ENCODE measurements at places on chromosomes 11 and 22. TPM values are rescaled to one million over a fixed set of nuclear protein-coding genes. Genes with fewer than 3 reads are reported as not detected.

- H3K4me3 ChIP-seq: no peak overlapping the region
- H3K27me3 ChIP-seq: no peaks in the 10 kb centered on the region
- no peak overlapping the region for H3K27ac ChIP-seq
- H3K4me1 ChIP-seq: no peaks in the 10 kb centered on the region
- no peaks in the 10 kb centered on the region for H3K36me3 ChIP-seq
Observed at GRCh38 chr11:19194620-19195308, 7.0 kb downstream of the CSRP3 start.

DNA sequence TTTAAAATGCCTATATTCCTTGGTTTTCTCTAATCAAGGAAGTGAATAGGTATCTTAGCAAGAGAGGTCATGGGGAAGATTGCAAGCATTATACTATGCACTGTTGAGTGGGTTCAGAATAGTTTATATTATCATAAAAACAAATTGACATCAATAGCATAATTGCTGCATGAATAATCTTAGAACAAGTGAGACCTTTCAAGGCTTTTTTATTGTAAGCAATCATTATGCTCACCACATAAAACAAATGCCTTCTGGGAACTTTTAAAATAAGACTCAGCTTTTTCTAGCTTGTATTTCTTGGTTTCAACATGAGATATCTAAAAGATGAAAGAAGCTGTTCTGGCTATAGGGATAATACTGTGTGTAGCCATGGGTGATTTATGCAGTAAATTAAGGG lies 135.6 kb upstream of the ZC3H12C start:
- no peaks in the 10 kb centered on the region for H3K36me3 ChIP-seq
- H3K4me3 ChIP-seq: no peak overlapping the region
- DNase-seq: no peak
- no peaks in the 10 kb centered on the region for H3K27me3 ChIP-seq

GRCh38 chr11:1401656-1402221 lies 12.0 kb downstream of the BRSK2 start:
- no peak overlapping the region for H3K27ac ChIP-seq
- H3K4me3 ChIP-seq: no peak overlapping the region
- H3K36me3 ChIP-seq: no peaks in the 10 kb centered on the region
- H3K4me1 ChIP-seq: no peaks in the 10 kb centered on the region

DNA sequence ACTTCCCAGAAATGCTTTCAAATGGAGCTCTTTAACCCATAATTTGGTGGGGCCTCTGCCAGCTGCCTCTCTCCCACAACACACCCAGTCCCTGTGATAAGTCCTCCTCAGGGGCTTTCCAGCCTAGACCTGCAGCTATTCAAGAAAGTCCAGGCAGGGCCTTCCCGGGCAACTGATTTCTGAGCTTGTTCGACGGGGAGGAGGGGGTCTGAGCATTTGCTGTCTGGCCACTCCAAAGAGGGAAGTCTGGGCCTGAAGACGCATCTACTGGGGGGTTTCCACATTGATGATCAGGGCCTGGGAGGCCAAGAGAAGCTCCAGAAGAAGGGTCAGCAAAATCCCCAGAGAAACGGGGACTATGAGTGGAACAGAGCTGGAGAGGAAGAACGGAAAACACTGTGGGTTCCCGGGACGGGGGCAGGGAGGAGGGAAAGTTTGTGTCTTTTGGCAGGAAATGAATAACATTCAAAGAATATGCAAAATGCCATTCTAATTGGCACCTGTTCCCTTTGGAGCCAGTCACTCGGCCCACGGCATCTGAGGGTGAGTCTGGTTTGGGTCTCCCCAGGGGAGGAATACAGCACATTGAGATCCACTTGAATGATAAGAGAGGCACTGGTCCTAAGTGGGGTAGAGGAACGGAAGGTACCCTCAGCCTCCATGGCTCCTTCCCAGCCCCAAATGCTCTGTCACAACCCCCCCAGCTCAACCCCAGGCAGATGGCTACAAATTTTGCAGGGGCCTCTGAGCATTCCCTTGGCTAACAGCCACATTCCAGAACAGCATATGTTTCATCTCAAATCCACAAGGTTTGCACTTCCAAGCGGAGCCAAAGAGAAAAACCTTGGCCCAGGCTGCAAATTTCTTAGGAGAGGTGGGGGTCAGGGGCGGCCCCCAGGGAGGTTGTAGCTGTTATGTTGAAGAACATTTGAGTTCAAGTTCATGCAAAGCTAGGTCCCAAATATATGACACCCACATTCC lies 72.0 kb downstream of the RPUSD4 start:
- no peaks in the 10 kb centered on the region for H3K4me1 ChIP-seq
- no peak for DNase-seq
- H3K4me3 ChIP-seq: no peak overlapping the region
- H3K27me3 ChIP-seq: no peaks in the 10 kb centered on the region
- H3K36me3 ChIP-seq: no peaks in the 10 kb centered on the region

DNA sequence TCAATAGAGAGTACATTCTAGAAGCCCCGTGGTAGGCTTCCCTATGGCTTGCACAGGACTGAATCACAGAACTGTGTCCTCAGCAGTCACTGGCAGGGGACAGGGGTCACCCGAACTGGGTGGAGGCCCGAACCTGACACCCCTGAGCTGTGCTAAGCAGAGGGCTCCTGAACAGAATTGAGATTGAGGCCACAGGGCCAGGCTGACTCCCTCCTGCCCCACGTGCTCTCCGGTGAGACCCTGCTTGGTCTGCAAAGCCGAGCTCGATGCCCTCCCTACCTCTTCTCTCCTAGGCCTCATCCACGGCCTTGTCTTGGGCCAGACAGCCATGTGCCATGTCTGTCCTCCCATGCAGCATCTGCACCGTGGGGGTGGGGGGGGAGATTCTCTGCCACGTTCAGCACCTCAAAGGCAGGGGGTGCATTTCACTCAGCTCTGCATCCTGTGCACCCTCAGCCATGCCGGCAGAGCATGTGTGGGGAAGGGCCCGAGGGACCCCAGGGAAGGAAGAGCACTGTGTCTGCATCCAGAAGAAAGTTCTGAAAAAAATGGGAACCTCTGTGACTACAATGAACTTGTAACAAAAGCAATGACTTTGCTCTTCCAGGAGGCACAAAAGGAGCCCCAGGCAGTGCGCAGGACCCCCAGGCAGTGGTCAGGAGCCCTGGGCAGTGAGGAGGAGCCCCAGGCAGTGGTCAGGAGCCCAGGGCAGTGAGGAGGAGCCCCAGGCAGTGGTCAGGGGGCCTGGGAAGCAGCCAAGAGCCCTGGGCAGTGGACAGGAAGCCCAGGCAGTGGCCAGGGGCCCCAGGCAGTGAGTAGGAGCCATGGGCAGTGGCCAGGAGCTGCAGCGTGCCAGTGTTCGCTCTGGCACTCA lies 76.7 kb upstream of the SEPTIN5 start:
- no peak overlapping the region for H3K27ac ChIP-seq
- H3K4me3 ChIP-seq: no peak overlapping the region
- H3K4me1 ChIP-seq: no peaks in the 10 kb centered on the region
- H3K36me3 ChIP-seq: no peaks in the 10 kb centered on the region
- DNase-seq: no peak
- no peaks in the 10 kb centered on the region for H3K27me3 ChIP-seq

DNA sequence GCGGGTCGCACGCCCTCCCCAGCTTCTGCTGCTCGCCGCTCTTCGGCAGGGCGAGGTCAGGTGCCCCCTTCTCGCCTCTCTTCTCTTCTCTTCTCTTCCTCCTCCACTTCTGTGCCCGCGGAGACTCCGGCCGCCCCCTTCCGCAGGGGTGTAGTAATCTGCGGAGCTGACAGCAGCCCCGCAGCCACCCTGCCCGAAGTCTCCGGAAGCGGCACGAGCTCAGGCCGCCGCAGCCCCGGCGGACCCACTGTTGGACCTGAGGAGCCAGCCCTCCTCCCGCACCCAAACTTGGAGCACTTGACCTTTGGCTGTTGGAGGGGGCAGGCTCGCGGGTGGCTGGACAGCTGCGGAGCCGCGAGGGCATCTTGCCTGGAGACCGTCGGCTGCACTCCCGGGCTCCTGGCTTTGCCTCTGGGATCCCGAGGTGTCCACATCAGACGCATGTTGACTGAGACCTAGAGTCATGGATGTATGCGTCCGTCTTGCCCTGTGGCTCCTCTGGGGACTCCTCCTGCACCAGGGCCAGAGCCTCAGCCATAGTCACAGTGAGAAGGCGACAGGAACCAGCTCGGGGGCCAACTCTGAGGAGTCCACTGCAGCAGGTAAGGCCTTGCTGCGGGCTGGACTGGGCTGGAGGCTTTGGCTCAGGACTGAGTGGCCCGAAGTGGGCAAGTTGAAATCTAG lies 486 bp downstream of the STIM1 start:
- peak overlapping the region; percentile 87 for H3K27ac ChIP-seq
- H3K4me1 ChIP-seq: peaks cover 24% of the 10 kb centered on the region
- H3K4me3 ChIP-seq: peak overlapping the region; percentile 63
- H3K36me3 ChIP-seq: no peaks in the 10 kb centered on the region

GRCh38 chr11:30165652-30166051 lies 65.2 kb upstream of the FSHB start:
- H3K36me3 ChIP-seq: no peaks in the 10 kb centered on the region
- no peak overlapping the region for H3K27ac ChIP-seq
- no peaks in the 10 kb centered on the region for H3K27me3 ChIP-seq
- no peak overlapping the region for H3K4me3 ChIP-seq
- H3K4me1 ChIP-seq: no peaks in the 10 kb centered on the region
- no peak for DNase-seq

DNA sequence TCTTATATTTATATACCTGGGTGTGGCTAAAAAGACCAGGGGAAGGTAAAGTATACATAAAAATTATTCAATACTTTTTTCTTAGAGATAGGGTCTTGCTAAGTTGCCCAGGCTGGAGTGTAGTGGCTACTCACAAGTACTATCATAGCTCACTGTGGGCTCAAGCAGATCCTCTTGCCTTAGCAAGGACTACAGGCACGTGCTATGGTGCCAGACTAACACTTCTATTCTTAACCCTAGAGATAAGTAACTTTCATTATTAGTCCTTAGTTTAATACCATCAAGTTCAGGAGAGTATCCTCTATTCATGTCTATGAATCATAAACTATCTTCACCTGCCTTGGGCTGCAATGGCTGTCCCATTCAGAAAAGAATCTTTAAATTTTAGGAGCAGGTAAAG lies 11.9 kb downstream of the FCHSD2 start:
- H3K4me3 ChIP-seq: no peak overlapping the region
- H3K27me3 ChIP-seq: no peaks in the 10 kb centered on the region
- H3K27ac ChIP-seq: no peak overlapping the region
- no peak for DNase-seq
- no peaks in the 10 kb centered on the region for H3K4me1 ChIP-seq

GRCh38 chr22:46815896-46816731 lies 53.7 kb downstream of the TBC1D22A start:
- H3K27me3 ChIP-seq: no peaks in the 10 kb centered on the region
- no peaks in the 10 kb centered on the region for H3K36me3 ChIP-seq
- DNase-seq: peak; percentile 38
- no peak overlapping the region for H3K27ac ChIP-seq
- H3K4me1 ChIP-seq: peaks cover 5% of the 10 kb centered on the region

DNA sequence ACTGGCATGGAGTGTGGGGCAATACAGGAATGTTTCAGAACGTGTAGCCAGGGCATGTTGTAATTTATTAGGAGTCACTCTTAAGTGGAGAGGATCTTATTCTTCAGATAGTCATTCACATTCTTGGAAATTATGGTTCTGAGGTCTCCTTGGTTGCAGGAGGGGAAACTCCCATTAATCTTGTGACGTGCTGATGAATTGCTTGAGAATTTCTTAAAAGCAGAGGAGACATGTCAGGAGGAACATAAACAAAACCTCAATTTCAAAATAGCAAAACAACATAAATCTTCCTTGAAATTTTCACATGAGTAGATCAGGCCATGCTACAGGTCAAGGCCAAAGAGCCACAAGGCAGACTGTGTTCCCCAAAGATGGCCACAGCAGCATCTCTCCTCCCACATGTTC lies 50.4 kb downstream of the ADM start:
- no peak overlapping the region for H3K4me3 ChIP-seq
- H3K4me1 ChIP-seq: no peaks in the 10 kb centered on the region
- H3K36me3 ChIP-seq: no peaks in the 10 kb centered on the region
- H3K27ac ChIP-seq: no peak overlapping the region

GRCh38 chr11:126914941-126915340 lies 85.6 kb downstream of the KIRREL3 start:
- H3K27me3 ChIP-seq: no peaks in the 10 kb centered on the region
- no peak overlapping the region for H3K27ac ChIP-seq
- no peak overlapping the region for H3K4me3 ChIP-seq
- no peaks in the 10 kb centered on the region for H3K4me1 ChIP-seq
- H3K36me3 ChIP-seq: no peaks in the 10 kb centered on the region

DNA sequence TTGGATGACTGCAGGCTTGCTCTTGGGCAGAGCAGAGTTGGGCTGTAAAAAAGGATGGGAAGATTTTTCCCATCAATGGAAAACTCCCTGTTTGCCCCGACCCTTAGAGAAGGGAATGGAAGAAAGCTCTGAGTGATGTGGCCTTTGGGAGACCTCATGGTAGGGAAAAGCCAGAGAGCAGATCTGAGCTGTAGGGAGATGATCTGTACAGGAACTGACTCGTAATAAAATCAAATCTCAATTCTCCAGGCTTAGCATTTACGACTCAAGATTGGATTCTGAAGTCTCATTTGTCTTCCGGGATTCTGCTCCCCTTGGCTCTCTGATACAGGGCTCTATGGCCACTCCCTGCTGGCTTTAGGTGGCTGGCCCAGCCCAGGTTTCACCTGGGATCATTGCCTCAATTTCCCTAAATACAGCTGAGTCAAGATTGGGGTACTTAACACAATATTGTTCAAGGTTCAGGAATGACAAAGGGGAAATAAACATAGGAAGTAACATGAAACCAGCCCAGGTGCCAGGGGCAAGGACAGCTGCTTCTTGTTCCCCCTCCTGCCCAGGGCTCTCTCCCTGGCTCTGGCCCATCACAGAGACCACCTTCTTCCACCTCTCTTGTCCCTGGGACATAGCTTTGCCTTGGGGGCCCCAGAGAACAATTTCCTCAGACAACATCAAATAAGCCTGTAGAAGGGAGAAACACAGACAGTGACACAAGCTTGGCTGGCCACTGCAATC lies 38.4 kb upstream of the THY1 start:
- no peak overlapping the region for H3K27ac ChIP-seq
- no peaks in the 10 kb centered on the region for H3K4me1 ChIP-seq
- DNase-seq: no peak
- no peaks in the 10 kb centered on the region for H3K36me3 ChIP-seq
- H3K4me3 ChIP-seq: no peak overlapping the region

GRCh38 chr11:87137711-87138110 lies 100.0 kb downstream of the TMEM135 start:
- DNase-seq: no peak
- H3K36me3 ChIP-seq: no peaks in the 10 kb centered on the region
- H3K4me3 ChIP-seq: no peak overlapping the region
- no peak overlapping the region for H3K27ac ChIP-seq
- H3K4me1 ChIP-seq: no peaks in the 10 kb centered on the region

GRCh38 chr11:103067118-103067517 lies 24.8 kb downstream of the DCUN1D5 start:
- no peak overlapping the region for H3K4me3 ChIP-seq
- H3K36me3 ChIP-seq: no peaks in the 10 kb centered on the region
- no peaks in the 10 kb centered on the region for H3K27me3 ChIP-seq
- H3K4me1 ChIP-seq: no peaks in the 10 kb centered on the region
- no peak overlapping the region for H3K27ac ChIP-seq

The TENM4 gene
- total RNA-seq: 0.48 TPM

The TESMIN gene
- 20.7 TPM for total RNA-seq

The TYR gene
- not detected for total RNA-seq

The PACSIN3 gene
- 3.2 TPM for total RNA-seq

The TXN2 gene
- 142 TPM for total RNA-seq

The UPK3A gene
- total RNA-seq: 0.32 TPM

The LPXN gene
- total RNA-seq: 7.8 TPM

The PAX6 gene
- 1.1 TPM for total RNA-seq

The CD44 gene
- total RNA-seq: 171 TPM

The PATE2 gene
- total RNA-seq: not detected
